ENCODE measurements at places on chromosomes 12 and 14.

GRCh38 chr12:25585021-25585523, 32.0 kb upstream of the LMNTD1 start:
- no peak for DNase-seq

DNA sequence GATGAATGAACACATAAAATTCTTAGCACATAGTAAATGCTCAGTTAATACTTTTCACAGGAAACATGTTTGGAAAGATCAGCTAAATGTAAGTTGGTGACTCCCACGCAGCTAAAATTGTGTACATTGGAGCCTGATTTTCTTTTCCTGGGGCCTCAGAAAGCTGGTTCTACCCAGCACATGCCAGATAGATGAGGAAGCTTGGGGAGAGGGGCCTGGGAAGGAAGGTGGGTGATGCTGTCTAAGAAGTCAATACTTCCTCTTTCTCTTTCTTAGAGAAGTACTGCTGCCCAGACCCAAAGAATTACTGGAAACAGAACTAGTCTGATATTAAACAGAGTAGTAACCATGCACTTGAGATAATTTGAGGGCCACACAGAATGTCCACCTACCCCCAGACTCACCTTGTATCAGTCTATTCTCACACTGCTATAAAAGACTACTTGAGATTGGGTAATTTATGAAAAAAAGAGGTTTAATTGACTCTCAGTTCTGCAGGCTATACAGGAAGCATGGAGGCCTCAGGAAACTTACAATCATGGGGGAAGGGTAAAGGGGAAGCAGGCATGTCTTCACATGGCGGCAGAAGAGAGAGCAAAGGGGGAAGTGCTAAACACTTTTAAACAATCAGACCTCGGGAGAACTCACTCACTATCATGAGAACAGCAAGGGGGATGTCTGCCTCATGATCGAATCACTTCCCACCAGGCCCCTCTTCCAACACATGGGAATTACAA, 123.3 kb upstream of the MED13L start:
- no peak for DNase-seq

- DNase-seq = no peak
Measured at GRCh38 chr12:16568873-16569272, 37.1 kb downstream of the LMO3 start.

GRCh38 chr12:93126069-93126474, 197.0 kb upstream of the EEA1 start:
- no peak for DNase-seq

- DNase-seq = peak; percentile 41
Measured at GRCh38 chr12:121038861-121039668, at the start of gene OASL. Gene OASL, minus strand, starts transcription at chr12:121039246. Its CDS starts 275 bp downstream, at chr12:121038971.

GRCh38 chr12:128449146-128449894, 182.3 kb downstream of the TMEM132C start:
- DNase-seq = no peak

DNA sequence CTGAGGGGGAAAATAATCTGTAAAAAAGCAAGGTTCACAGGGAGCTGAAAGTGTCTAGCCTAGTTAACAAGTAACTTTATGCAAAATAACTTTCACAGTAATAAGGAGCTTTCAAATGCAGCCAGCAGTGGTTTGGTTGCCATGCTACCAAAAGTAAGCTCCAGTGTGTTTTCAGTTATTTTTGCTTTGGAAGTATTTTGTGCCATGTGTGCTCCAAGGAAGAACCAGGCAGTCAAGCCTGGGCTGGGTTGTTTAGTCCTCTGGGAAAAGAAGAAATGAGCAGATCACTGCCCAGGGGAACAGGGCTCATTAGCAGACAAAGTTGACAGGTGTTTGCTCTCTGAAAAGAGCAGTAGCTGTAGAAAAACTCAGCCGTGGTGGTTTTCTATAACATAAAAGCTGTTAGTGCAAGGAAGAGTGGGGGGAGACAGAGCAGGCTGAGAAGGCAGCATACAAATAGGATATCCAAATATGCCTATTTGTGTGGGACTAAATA, 92.8 kb upstream of the TMTC2 start:
- DNase-seq = no peak

DNA sequence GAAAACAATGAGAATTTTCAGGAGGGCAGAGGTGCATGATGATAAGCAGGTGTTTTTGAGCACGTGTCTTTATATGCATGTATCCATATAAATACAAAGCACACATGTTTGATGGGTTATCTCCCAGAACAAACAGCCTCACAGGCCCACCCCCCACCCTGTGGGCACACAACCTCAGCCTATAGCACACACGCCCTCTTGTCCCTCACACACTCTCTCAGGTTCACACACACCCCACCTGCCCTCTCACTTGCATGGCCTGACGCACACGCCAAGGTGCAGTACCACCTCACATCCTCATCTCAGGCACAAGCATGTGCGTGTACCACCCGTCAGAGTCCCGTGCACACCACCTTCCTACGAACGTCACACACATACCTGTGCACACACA, 8.6 kb upstream of the KRT8 start:
- no peak for DNase-seq

GRCh38 chr14:72305561-72305960, 373.3 kb downstream of the RGS6 start:
- no peak for DNase-seq

- no peak for DNase-seq
Measured at GRCh38 chr14:44081146-44081545, 425.9 kb downstream of the FSCB start.

DNA sequence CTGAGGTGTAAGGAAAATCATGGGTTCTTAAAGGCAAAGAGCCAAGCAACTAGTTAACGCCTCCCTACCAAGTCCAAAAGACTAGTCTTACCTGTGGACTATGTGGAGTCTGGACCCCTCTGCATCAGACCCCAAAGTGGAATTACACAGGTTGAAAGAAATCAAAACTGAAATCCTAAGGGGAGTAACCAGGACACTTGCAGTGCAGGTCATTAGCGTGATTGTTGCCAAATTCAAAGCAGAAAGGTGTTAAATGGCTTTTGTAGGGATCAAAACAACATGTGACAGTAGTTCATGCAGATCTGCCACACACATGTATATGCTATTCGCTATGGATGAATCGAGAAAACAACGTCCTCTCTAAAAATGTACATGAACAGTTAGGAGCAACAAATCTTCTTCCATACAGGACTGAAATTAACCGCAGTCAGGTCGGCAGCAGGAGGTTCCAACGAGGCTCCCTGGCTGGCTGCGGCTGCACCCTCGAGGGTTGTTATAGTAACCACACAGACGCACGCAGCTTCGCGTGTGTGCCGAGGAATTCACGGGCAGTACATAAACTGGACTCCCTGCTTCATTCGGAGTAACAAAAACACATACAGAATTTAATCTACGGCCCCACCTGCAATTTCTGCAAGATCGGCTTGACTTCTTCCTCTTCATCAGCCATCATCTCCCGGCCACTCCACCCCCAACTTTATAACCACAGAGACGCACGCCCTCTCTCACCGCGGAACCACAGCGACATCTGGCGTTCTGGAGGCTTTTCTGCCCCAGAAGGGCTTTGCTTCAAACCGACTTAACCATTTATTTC, at the start of gene TTC5:
Gene TTC5, minus strand, starts transcription at position 687 of the 814 bp plus-strand sequence. Its CDS starts 14 bp downstream, at position 673.
- DNase-seq = peak; percentile 82

GRCh38 chr12:28878629-28879028, 270.4 kb upstream of the FAR2 start:
- no peak for DNase-seq

DNA sequence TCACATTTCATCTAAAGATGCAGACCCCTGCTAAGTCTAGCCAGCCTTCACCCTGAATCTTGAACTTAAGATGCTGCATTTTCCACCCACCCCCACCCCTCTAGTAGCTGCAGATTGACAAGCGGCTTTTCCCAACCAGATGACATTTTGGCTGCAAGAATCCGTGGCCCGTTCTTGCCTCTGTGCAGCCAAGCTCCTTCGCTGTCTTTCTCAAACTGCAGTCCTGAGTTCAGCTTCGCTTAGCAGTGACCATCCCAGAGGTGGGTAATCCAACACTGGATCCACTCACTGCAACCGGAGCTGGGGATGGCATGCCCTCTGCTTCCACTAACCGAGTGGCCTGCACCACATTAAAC, 765 bp upstream of the NFYB start:
- no peak for DNase-seq

DNA sequence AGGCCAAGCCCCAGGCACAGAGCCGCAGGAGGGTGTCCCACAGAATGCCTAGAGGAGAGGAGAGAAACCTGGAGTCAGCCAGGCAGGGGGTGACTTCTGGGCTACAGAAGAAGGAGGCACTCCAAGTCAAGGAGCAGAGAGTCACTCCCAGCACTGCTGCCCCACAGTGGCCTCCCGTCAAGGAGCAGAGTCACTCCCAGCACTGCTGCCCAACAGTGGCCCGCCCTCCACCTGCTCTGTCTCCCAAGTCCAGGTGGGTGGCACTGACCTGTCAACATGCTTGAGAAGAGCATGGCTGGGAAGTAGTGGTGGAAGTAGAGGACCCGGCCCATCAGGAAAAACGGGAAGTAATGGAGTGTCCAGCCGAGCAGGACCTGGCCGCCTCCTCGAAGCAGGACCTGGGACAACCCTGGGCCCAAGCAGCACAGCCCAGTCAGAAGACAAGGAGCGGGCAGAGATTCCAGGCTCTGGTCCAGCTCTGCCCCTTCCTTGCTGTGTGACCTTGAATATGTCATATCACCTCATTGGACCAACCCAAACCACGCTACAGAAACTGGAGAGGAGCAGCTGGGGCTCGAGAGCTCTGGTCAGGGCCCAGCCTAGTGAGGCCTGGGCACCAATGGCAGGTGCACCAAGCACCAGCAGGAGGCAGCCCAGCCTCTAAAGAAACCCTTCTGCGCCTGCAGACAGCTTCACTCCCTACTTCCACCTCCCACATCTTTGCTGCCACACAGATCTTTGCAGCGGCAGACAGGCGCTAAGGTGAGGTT, 7.6 kb upstream of the NGB start:
- no peak for DNase-seq

- no peak for DNase-seq
Measured at GRCh38 chr14:87888136-87888999, 104.6 kb downstream of the GALC start.

- no peak for DNase-seq
Measured at GRCh38 chr14:64720131-64720576, 15.9 kb downstream of the PLEKHG3 start.

DNA sequence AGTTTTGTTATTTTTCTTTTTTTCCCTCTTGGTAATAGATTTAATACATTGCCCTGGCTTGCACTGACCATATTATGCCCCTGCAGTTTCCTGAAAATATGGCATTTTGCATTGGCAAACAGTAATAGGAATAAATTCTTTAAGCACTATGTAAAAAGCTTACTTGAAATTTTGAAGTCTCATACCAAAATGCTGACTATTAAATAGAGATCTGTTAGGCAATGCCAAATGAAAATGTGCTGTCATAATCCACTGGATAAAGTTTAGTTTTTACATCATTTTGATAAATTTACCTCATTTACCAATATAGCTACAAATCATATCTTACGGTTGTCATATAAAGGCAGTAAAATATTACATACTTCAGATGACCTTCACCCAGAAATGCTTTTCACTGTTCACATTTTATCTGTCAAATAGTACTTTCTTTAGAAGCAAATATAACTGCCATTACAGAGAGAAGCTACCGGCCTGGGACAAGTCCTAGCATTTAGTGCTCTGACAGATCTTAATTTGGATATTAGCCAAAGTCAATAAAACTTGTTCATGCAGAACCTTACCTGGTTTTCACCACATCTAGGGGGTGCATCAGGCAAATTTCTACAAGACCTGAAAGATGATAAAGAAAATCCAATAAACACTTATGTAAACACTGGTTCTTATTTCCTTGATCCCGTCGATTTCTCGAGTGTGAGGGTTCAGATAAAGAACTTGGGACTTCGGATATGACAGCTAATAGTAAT, 212.9 kb downstream of the PAX9 start:
- no peak for DNase-seq

DNA sequence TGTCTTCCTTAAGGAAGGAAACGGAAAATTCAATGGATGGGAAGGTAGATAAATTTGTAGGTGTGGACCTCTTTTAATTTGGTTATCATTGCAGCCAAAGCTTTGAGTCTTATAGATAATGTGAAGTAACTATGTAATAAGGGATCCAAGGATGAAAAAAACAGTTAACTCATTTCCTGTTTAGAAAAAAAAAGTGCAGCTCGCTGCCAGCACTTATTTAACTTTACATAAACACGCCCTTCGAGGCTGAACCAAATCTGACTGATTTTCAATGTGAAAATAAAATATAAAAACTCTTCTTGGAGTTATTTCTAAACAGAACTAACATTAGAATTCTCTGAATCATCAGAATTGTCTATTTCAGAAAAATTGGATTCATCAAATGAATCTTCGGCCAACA, 7.0 kb downstream of the NUBPL start:
- no peak for DNase-seq

GRCh38 chr12:70983692-70984091, 63.2 kb upstream of the PTPRR start:
- no peak for DNase-seq

DNA sequence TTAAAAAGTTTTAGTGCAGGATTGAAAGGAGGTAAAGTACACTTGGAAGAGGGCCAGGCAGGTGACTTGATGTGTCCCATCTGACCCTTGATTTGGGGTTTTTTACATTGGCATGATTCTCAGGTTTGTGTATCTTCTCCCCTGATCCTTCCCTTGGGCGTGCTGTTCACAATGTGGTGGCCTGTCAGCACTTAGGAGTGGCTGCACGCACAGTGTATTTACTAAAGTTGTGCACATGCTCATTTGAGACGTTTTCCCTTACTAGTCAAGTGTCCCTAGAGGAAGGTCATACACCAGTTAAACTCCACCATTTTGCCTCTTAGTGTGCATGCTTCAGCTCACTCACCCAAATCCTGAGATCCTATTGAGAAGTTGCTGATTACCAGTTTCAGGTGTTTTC, 145.7 kb upstream of the PLEKHA5 start:
- no peak for DNase-seq

GRCh38 chr12:62604373-62604772, 137.7 kb downstream of the MON2 start:
- DNase-seq = no peak

- DNase-seq = no peak
Measured at GRCh38 chr12:102963796-102964195, 6.3 kb downstream of the ASCL1 start.

- DNase-seq = no peak
Measured at GRCh38 chr12:121001060-121001459, 15.2 kb downstream of the C12orf43 start.

DNA sequence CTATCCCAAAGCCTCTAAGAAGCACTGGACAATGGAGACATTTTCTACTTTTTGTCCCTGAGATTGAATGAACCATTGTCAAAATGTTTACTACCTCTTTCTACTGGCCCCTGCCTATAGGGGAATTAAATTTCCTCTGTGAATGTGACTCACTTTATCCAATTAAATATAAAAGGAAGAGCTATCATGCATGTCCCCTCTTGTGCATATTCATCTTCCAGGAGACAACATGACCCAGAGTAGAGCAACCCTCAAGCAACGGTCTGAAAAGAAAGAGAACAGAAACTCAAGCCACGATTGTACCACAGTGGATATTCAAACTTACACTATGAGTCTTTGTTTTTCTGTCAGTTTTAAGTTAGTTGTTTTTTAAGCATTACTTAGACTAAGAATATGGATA, 938.4 kb upstream of the ATXN7L3B start:
- DNase-seq = no peak

DNA sequence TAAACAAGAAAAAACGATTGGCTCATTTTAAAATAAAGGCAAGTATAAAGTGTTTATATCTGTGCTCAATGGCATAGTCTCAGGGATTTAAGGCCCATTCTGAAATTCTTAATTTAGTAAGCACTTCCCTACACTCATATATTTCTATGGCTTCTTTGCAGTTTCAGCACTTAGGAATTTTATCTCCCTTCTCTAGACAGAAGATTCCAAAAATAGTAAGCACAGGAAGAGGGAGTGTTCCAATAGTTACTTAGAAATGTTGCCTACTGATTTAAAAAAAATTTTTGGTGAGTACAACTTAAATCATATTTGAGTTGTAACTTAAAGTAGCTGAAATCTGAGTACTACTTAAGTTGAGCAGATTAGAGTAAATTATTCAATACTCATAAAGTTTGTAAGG, 19.8 kb downstream of the INSM2 start:
- DNase-seq = no peak

Measured in COLO829 (cell line).